ENCODE measurements at places on chromosomes 6 and 20.

- no peak for DNase-seq
Measured at GRCh38 chr6:156686301-156686994, 90.7 kb upstream of the ARID1B start.

DNA sequence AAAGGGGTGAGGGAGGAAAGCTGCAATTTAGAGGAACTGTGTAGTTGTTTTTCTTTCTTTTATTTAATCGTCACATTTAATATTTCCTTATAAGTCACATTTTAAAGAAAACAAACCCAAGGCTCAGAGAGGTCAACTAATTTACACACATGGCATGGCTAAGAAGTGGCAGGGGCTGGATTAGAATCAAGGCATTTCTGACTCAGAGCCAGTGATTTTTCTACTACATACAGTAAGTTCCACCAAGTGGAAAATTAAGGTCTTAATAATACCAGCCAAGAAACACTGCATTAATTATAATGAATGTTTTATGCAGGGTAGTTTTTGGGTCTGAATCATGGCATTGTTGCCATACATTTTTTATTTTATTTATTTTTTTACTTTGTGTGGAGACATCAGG, 607.7 kb upstream of the CITED2 start:
- DNase-seq = no peak

DNA sequence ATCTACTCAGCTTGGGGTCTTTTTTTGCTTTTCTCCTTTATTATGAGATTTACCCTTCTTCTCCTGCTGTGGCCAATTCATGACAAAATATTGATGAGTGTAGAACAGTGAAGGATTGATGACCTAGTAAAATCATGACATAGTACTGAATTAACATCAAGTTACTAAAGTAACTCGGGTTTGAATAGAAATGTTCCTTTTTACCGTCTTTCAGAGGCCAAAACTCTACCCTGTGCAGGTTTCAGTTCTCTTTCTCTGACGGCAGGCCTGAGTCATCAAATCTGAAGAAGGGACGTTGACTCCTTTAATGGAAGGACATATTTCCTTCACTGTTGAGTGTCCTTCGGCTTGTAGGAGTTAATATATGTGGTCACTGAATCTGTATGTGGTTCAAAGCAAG, 80.7 kb downstream of the RREB1 start:
- no peak for DNase-seq

GRCh38 chr20:54048481-54048880, 21.9 kb downstream of the BCAS1 start:
- no peak for DNase-seq

GRCh38 chr6:7139835-7140470, 32.2 kb downstream of the RREB1 start:
- no peak for DNase-seq

GRCh38 chr20:53850319-53850718, 220.1 kb downstream of the BCAS1 start:
- DNase-seq = no peak

- DNase-seq = no peak
Measured at GRCh38 chr6:151265282-151265681, 25.5 kb downstream of the AKAP12 start.

- DNase-seq = no peak
Measured at GRCh38 chr6:25280344-25281074, 1.3 kb downstream of the CARMIL1 start.

DNA sequence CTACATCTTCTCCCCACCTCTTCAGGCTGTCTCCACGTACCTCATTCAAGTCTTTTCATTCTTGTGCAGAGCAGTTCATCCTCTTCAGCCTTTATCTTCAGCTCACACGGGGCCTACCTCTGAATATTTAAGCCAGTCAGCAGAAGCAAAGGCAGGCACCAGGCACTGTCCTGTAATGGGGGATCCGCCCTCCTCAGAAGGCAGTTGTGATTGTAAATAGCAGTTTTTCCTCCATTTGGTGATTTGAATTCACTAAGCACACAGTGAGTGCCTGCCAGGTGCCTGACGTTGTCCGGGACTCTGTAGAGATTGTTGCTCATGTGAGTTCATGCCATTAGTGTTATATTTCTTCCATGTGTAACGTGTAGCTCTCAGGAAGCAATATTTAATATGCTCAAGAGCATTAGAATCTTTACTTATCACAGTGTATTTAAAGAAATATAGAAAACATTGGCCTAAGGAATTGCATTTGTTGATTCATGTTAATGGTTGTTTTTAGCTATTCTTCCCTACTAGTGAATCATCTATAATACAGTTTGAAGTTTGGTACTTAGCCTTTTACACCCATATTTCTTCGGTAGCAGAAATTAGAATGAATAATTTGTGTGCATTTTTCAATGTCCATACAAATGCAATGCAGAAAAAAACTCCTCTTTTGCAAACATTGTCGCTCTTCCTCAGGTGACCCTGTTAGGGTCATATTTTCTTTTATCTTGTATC, 17.9 kb downstream of the BPHL start:
- no peak for DNase-seq

GRCh38 chr20:10115021-10115420, 80.2 kb downstream of the ANKEF1 start:
- DNase-seq = no peak

DNA sequence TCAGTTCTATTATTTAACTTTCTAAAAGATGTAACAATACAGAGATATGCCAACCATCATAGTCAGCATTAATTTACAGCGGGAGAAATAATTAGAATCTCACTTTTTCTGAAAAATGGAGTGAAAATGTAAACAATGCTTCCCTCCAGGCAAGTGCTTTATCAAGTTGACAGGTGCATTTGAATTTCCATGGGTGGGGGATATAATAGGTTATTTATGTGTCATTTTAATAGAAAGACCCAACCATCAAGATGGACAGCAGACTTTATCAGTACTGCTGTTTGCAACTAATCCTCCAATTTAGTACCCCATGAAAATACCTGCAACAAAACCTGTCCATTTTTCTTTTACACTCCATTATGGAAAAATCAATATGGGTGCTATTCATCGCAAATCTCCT, 780.1 kb downstream of the TFAP2A start:
- DNase-seq = no peak

DNA sequence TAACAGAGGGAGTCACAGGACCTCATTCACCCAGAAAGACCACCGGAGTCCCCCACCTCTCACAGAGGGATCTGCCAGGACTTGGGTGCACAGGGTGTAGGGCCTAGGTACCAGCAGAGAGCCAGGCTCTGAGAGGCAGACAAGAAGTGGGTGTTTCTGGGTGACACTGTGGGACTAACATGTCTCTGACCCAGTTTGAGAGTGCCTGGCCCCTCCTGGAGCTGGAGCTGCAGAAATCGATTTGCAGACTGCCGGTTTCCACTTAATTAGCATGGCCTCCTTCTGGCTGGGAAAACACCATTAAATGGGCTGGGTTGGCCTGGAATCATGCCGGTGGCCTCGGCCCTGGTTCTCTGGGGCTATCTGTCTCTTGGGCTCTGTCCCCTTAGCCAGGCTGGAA, 59.2 kb downstream of the PPP1R16B start:
- no peak for DNase-seq

- no peak for DNase-seq
Measured at GRCh38 chr20:38635721-38636288, 34.2 kb downstream of the ARHGAP40 start.

DNA sequence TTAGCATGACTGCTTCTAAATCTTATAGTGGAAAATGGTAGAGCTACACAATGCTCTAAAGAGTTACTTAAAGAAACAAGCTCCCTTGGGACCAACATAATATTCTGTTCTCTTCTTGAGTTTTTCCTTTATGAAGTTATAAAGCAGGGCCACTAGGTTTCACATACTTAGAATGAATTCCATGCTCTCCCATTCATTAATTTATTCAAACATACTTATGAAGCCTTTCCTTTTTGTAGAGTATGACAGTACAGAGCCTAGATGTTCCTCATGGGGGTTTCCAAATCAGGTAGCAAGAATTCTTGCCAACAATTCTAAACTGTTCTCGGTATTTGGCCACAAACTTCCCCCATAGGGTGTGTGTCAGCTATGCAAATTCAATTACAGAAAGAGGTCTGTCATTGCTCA, 20.6 kb upstream of the FABP7 start:
- DNase-seq = no peak

DNA sequence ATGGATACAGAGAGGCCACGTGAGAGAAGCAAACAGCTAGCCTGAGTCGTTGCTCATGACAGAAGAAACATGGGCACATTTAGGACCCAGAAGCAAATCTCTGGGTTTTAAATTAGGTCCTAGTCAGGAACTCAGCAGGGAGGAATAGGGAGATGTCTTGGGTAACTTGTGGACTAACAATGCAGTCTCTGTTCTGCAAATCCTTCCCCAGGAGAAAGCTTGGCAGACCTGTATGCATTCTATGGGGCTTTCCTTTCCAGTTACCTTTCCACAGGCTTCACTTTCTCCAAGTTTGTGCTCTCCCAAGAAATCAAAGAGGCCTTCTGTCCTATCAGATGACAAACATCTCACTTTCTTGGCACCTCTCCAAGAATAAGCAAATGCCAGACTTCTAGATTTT, 47.2 kb upstream of the PLCB4 start:
- DNase-seq = no peak

Data from stimulated activated CD4-positive, alpha-beta T cell treated with anti-CD3 and anti-CD28 coated beads, Interleukin-12 subunit alpha, Interleukin-12 subunit beta, amount 100 ng/mL, for 24 hours (primary cell).